ENCODE measurements at places on chromosomes 3 and 15. TPM values are rescaled to one million over a fixed set of nuclear protein-coding genes. Genes with fewer than 3 reads are reported as not detected.
A peak's percentile ranks its signal among the peaks of the same experiment; 100 is the strongest.

- H3K36me3 ChIP-seq = no peaks in the 10 kb centered on the region
- H3K27ac ChIP-seq = no peak overlapping the region
- DNase-seq = no peak
- no peaks in the 10 kb centered on the region for H3K4me1 ChIP-seq
- no peak overlapping the region for H3K4me3 ChIP-seq
Observed at GRCh38 chr15:56678571-56678970, 54.7 kb downstream of the ZNF280D start.

- no peak for DNase-seq
- peaks cover 10% of the 10 kb centered on the region for H3K4me1 ChIP-seq
- peak overlapping the region; percentile 74 for H3K4me3 ChIP-seq
- H3K36me3 ChIP-seq = no peaks in the 10 kb centered on the region
Observed at GRCh38 chr3:57077630-57078343, 17.3 kb downstream of the SPATA12 start.

- DNase-seq = no peak
- no peaks in the 10 kb centered on the region for H3K27me3 ChIP-seq
- H3K36me3 ChIP-seq = no peaks in the 10 kb centered on the region
- H3K27ac ChIP-seq = no peak overlapping the region
- no peak overlapping the region for H3K4me3 ChIP-seq
Observed at GRCh38 chr3:72180405-72180804, 395.5 kb upstream of the PROK2 start.

DNA sequence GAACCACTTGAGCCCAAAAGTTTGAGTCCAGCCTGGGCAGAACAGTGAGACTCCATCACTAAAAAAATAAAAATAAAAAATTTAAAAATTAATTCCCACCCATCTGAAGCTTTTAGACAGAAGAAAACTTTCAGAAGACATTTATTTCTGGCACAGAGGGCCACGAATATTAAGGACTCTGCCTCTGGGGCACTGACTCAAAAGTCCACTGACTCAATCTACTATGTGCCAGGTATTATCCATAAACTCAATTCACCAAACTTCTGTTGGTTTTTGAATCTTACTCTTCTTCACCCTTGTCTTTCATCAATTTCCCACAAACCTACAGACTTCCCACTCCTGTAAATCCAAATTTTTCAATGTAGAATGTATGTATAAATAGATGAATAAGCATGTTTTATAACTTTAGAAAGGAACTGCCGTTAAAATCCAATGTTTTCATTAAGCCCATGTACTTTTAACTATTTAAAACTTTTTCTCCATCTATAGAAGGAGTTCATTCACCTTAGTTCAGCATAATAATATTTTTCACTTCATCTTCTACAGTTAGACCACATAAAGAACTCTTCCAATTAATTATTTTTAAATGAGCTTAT lies 19.9 kb downstream of the ATP13A3 start:
- DNase-seq = no peak
- H3K36me3 ChIP-seq = no peaks in the 10 kb centered on the region
- H3K27me3 ChIP-seq = no peaks in the 10 kb centered on the region
- no peak overlapping the region for H3K27ac ChIP-seq
- H3K4me1 ChIP-seq = peaks cover 6% of the 10 kb centered on the region

DNA sequence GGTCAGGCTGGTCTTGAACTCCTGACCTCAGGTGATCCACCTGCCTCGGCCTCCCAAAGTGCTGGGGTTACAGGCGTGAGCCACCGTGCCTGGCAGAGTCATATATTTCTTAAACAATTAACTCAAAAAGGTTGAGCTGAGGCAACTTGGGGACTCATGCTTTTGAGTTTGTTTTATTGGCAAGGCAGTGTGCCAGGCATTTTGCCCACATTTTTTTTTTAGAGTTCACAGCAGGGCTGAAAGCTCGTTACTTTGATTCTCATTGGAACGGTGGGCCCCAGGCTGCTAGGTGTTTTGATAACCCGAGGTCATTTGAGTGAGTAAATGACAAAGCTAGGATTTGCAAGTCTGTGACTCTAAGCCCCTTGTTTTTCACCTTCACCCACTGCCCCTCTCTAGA lies 76.2 kb downstream of the CCK start:
- no peaks in the 10 kb centered on the region for H3K4me1 ChIP-seq
- no peak overlapping the region for H3K4me3 ChIP-seq
- DNase-seq = no peak
- H3K27me3 ChIP-seq = no peaks in the 10 kb centered on the region
- no peaks in the 10 kb centered on the region for H3K36me3 ChIP-seq
- no peak overlapping the region for H3K27ac ChIP-seq

DNA sequence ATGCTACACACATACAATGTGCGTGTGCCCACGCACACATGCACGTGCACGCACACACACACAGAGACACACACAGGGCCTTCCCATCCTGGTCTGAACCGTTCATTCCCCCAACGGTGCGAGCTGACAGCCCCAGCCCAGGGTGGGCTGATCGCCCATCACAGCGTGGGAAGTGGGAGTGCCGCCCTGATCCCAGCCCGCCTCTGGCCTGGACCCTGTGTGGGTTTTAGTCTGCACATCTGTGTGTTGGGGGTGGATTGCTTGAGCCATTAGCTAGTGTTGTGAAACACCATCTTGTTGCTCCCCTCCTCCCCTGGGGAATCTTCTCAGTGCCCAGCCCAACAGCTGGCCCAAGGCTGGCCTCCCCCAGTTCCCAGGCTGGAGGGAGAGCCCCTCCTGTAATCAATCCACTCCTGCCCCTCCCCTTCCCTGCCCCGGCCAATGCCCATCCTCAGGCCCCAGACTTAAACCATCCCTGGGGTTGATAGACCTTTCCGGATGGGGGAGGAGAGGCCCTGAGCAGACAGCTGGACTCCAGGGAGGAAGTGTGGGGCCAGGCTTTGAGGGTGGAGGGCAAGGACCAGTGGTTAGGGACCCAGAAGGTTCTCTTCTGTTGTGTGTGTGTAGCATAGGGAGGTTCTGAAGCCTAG lies 8.3 kb downstream of the SEMA3G start:
- H3K27ac ChIP-seq = no peak overlapping the region
- no peaks in the 10 kb centered on the region for H3K36me3 ChIP-seq
- DNase-seq = peak; percentile 11
- peaks cover 5% of the 10 kb centered on the region for H3K4me1 ChIP-seq
- H3K27me3 ChIP-seq = no peaks in the 10 kb centered on the region

GRCh38 chr3:43473244-43473643 lies 148.6 kb downstream of the ANO10 start:
- DNase-seq = no peak
- no peak overlapping the region for H3K4me3 ChIP-seq
- H3K4me1 ChIP-seq = peaks cover 2% of the 10 kb centered on the region
- no peak overlapping the region for H3K27ac ChIP-seq

Gene NMNAT3
- 8.1 TPM for polyA plus RNA-seq

Gene IQCF5
- not detected for polyA plus RNA-seq

- no peaks in the 10 kb centered on the region for H3K4me1 ChIP-seq
- H3K36me3 ChIP-seq = no peaks in the 10 kb centered on the region
- H3K4me3 ChIP-seq = no peak overlapping the region
- H3K27ac ChIP-seq = no peak overlapping the region
- no peak for DNase-seq
- peaks cover 5% of the 10 kb centered on the region for H3K27me3 ChIP-seq
Observed at GRCh38 chr15:57890878-57891277, 174.6 kb downstream of the ALDH1A2 start.
